ENCODE measurements at places on chromosomes 16 and 17. TPM values are rescaled to one million over a fixed set of nuclear protein-coding genes. Genes with fewer than 3 reads are reported as not detected.

KCNJ18 gene
- total RNA-seq = not detected

GRCh38 chr16:50909831-50910735, 168.2 kb downstream of the CYLD start:
- DNase-seq = no peak

- peak; percentile 39 for DNase-seq
Observed at GRCh38 chr16:50699326-50700159, 6.1 kb downstream of the NOD2 start.

KIFC3 gene
- total RNA-seq = 140 TPM

DNA sequence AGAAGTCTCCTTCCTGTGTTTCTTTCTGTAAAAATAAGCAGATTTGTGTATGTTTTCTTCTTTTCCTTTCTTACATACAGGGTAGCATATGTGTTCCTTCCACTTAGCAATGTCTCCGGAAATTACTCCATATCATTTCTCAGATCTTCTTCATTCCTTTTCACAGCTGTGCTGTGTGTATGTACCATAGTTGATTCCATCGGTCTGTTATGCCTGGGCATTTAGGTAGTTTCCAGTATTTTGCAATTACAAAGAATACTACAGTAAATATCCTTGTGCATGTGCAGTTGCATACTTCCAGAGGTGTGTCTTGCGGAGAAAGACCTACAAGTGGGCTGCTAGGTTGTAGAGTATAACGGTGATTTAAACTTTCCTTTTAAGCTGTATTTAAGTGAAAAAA, 69.8 kb downstream of the CLEC16A start:
- DNase-seq = no peak

ZNF469 gene
- total RNA-seq = not detected

GRCh38 chr16:1379304-1380076, 27.8 kb downstream of the GNPTG start:
- DNase-seq = peak; percentile 29

EPX gene
- 0.16 TPM for total RNA-seq

- DNase-seq = no peak
Observed at GRCh38 chr16:68564382-68564985, 25.4 kb downstream of the ZFP90 start.

DNA sequence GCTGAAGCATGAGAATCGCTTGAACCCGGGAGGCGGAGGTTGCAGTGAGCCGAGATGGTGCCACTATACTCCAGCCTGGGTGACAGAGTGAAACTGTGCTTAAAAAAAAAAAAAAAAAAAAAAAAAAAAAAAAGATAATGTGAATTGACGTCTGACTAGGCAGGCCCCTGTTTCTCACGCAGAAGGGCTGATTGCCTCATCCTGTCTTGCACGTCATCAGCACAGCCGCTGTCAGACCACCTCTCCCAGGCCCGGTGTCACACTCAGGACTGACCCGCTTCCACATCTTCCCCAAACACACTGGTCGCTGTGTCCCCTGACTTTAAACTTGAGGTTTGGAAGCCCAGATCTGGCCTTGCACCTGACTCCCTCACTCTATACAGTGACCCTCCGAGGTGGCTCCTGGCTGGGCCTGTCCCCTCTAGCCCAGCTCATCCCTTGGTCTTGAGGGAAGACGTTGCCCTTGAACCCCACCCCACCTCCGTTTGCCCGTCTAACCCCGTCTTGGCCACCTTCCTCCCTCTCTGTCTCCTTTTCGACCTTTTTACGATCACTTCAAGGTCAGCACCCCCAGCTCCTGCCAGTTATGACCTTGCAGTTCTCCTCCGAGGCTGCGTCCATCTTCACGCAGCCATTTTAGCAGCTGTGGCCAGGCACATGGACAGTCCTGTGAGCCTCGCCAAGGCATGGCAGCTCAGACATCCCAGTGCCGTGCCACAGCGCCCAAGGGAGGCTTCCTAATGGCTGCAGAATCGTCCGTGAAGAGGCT, 149.9 kb upstream of the PLCG2 start:
- DNase-seq = no peak
